GM12892 (cell line): ENCODE measurements at places on chromosomes 6 and 20.

DNA sequence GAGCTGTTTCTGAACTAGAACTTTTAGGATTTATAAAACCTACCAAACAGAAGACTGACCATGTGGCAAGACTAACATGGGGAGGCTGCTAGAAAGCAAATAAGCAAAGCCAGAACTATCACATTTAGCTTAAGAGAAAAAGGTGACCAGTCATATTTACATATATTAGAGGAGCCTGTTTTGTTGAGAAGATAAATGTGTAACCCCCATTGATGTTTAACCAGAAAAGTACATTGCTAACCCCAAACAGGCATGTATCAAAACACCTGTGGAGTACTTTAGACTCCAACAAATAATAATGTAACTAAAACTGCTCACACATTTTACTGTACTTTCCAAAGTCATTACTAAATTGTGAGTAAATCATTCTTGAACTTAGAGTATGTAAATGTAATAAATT, 35.0 kb downstream of the AKIRIN2 start:
- no peak for DNase-seq

DNA sequence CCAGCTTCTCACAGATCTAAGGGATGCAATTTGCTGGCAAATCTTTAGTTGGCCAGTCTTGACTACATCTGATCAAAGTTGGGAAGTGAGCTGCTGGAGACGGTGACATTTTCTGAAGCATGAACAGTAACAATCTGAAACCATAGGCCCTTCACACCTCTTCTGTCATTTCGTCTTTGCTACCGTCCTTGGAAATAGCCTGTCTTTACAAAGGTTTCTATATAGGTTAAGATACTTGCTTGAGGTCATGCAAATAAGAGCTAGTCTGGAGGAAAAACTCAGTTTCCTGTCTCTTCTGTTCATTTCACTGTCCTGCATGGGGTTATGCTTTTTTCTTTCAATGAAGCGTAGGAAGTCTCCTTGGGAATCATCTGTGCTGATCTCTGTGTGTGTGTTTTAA, 55.6 kb downstream of the CARMIL1 start:
- no peak for DNase-seq

DNA sequence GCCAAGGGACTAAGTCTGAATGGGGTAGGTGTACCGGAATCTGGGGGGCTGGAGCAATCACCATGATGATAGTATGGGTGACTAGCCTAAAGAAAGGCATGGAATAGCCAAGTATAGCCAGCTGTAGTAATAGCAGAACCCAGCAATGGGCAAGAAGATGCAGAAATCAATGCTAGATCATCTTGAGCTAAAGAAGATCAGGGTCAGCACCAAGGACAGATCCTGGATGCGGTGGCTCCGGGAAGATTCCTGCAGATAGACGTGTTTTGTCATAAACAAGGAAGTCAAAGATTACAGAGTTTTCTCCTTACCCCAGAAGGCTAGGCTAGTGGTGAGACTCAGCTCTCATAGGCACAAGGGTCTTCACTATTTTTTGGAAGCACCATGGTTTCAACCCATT, 561.6 kb upstream of the CHD6 start:
- no peak for DNase-seq

GRCh38 chr20:58760856-58761255, 68.3 kb downstream of the NPEPL1 start:
- no peak for DNase-seq

DNA sequence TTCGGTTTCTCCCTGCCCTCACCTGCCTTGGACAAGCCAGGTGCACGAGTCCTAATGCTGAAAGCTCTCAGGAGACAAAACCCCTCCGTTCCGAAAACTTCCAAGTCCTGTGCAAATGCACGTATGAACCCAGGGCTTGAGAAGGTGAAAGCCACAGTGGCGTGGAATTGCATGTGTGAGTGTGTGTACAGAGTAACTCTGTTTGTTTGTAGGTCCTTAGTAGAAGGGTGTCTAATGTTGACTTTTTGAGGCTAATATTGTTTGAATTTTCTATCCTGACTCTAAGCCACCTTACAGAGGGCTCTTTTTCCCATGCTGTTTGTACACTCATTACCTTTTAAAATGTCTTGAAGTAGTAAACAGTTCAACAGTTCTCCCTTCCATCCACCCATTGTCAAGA, 129.1 kb downstream of the FOXA2 start:
- no peak for DNase-seq

GRCh38 chr6:25537349-25538018, 114.5 kb upstream of the SCGN start:
- no peak for DNase-seq

DNA sequence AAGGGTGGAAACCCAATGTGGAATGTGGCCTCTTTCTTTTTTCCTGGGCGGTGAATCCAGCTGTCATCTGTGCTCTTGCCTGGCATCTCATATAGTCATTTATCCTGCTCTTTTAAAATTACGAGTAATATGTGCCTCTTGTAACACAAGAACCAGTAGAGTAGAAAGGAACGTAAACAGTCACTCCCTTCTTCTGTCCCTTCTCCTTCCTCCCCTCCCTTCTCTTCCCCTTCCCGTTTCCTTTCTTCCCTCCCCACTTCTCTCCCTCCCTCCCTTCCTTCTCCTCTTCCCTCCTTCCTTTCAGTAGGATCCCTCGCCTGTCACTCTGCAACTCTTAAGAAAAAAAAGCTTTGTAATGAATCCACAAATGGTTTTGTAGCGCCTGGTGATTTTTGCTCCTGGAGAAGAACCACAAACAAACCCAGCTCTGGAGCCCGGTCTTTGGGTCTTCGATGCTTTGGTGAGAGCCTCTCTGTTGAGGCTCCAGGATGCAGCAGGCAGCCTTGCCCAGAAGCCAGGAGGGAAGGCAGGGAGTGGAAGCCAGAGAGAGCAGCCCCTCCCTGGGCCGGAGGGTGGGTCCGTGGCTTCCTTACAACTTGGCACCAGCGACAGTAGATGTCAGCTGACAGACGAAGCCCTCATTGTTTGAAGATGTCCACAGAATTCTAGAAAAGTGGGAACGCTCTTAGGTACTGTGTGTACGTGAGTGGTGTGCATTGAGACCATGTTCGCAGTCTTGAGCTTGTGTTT, 15.0 kb downstream of the DUSP22 start:
- DNase-seq, result no peak
